CD8-positive, alpha-beta T cell (primary cell): ENCODE measurements at places on chromosomes 7 and 10. TPM values are rescaled to one million over a fixed set of nuclear protein-coding genes. Genes with fewer than 3 reads are reported as not detected.

Gene SPDYE11
- total RNA-seq = not detected

Gene FEZF1
- not detected for total RNA-seq

Gene XRCC2
- total RNA-seq = 0.17 TPM

Gene ABLIM1
- 293 TPM for total RNA-seq

Gene PRPS1L1
- not detected for total RNA-seq
